ENCODE measurements at places on chromosomes 3 and 15.

- no peak for DNase-seq
Observed at GRCh38 chr3:145936971-145937370, 224.0 kb downstream of the PLOD2 start.

DNA sequence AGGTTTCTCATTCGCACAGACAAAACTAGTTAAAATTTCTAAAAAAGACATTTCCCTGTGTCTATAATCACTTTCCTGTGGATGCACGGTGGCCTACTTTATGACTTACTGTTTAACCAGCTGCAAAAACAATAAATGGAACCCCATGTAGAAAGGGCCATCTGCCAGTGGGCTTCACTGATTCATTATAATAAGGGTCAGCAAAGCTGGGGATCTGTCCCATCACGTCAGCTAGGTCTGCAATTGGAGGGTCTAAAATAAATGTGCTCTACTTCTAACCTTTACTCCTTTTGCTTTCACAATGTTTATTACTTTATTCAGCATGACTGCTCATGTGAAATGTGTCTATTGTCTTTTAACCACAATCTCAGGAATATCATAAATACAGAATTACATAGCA, 43.1 kb upstream of the NMD3 start:
- no peak for DNase-seq

DNA sequence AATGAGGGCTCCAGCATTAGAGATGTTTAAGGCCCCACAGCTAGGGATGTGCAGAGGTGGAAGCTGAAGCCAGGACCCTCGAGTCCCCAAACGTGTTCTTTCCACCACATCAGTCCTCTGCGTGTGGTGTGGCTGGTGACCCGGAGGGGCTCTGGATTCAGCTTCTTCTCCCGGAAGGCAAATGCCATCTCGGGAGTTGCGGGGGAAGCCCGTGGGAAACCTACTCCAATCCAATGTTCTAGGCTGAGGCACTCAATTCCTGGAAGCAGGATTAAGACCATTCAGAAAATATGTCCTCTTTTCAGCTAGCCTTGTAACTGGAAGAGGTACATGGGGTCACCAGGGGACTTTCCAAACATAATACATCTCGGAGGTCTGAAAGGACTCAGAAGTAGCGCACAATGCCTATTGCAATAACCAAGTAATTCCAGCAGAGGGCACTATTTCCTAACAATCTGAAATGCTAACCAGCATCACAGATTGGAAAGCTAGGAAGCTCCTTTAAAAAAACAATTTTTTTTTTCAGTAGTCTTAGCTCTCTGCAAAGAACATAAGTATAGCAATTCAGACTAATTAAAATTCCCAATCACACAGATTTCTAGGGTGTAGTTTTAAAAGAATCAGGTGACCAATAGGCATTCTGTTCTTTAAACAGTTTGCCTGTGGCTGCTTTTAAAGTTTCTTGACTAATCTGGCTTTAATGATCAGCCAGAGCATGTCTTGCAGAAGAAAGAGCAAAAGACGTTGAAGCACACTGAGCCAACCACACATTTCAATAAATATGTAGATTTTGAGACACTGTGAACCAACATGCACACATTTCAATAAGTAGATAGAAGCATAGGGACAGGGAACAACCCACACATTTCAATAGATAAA, 36.1 kb downstream of the BNC1 start:
- no peak for DNase-seq

DNA sequence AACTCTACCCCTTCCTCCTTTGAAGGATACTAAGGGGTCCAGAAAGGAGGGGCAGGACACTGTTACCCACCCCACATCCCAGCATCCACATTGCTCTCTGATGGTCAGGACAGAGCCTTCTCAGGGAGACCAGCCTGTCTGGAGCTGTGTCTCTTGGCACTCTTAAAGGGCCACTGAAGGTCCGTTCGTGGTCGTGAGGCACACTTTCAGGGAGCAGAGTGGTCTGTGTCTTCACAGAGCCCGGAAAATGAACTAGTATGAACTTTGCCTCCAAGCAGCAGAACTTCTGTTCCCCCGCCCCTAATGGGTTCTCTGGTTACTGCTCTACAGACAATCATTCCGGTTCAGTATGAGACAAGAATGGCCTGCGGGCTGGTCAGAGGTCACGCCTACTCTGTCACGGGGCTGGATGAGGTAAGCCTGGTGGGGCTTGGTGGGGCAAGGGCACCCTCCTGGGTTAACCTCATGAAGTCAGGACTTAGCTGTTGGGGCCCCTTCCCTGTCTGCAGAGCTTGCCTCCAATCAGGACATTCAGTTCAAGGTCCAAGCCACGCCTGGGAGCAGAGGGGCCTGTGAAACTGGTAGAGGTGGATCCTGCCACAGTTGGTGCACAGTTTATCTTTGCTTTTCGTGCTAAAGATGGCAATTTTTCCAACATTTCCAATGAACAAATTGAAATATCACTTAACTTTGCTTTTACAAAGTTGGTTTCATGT, 33.2 kb downstream of the CAPN3 start:
- no peak for DNase-seq

GRCh38 chr3:26236531-26236930, 386.0 kb upstream of the LRRC3B start:
- DNase-seq, result no peak

DNA sequence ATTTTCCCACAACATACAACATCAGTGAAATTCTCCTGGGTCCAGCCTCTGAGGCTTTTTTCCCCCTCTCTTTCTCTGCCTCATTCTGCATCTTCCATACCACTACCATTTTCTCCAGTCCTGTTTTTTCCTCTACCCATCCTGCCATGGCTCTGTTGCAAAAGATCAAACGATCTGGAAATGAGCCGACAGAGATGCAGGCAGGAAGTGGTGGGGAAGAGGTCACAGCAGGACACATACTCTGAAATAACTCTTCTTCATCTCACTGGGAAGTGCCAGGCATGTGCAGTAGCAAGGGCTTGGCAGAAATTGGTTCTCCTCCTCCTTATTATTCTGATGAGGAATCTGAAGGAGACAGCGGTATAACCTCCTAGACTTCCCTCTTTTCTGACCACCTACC, 114.3 kb downstream of the CORO2B start:
- DNase-seq, result no peak

DNA sequence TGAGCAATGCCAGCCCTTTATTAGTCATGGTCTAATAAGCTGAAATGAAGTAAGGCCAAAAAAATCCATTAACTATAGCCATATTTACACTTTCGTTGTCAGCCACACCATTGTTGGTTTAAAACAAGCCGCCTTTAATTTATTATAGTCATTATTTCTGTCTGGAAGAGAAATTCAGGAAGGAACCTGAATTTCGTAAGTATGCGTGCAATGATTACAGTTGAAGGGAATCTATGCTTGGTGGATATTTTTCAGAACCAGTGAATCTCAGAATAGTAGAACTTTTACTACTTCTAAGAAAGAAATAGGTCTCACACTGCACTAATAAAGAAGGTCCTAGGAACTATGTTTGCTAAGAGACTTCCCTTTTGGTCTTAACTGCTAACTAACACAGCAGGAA, 59.1 kb downstream of the FAM43A start:
- no peak for DNase-seq

- DNase-seq, result no peak
Observed at GRCh38 chr3:79009861-79010260, 757.9 kb downstream of the ROBO1 start.

GRCh38 chr3:122033023-122033422, 11.0 kb upstream of the ILDR1 start:
- DNase-seq, result no peak

DNA sequence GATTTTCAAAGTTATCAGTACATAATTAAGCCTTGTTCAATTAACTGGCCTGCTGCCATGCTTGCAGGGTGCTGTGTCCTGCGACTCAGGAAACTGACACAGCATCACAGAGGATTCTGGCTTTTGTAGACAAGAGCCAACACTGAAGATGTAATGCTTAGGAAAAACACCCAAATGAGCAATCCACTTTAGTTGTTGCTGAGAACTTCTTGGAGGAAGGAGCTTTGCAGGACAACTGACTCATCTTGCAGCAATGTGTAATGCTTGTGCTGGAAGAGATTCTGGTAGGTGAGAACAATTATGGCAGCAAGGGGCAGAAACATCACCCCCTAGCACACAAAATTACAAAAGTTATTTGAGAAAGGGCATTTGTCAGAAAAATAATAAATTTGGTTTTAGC, 67.6 kb downstream of the NLGN1 start:
- DNase-seq, result no peak

DNA sequence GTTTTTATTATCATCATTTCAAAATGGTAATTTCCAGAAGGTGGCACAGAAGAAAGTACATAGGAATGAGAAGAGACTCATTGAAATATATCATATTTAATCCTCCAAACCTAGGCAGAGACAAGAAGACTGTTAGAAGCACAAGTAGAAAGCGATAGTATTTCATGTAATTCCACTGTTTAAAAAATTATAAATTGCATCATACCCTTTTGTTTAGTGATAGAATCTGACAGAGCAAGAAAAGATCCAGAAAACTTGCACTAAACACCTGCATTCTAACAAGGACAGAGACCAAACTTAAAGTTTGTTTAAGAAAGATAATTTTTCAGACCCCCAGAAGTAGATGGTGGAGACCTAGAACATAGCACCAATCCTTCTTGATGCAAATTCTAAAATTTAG, 56.9 kb upstream of the CD96 start:
- DNase-seq, result no peak

GRCh38 chr15:31470756-31471155, 144.1 kb downstream of the KLF13 start:
- DNase-seq, result no peak

- DNase-seq, result no peak
Observed at GRCh38 chr3:40718209-40718608, 193.4 kb downstream of the ZNF621 start.
